ENCODE measurements at places on chromosomes 2 and 18. TPM values are rescaled to one million over a fixed set of nuclear protein-coding genes. Genes with fewer than 3 reads are reported as not detected.
A peak's percentile ranks its signal among the peaks of the same experiment; 100 is the strongest.

The ALLC gene
- total RNA-seq, result not detected

DNA sequence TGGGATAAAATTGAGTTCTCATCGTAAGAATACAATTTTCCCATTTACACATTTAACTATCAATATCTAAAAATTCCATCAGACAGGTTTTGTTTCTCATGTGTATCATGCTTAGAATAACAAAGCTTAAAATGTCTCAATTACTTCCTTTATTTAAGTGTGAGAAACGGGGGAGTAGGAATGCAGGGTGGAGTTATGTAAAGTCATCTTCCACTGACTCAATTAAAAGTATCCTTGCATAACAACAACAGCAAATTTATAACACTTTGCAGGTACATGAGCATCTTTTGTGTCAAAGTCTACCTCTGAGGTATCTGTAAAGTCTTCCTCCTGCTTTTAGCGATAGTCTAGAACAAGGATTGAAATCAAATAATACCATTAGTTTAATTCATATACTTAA is 327.1 kb downstream of the EPHA4 start:
- no peaks in the 10 kb centered on the region for H3K36me3 ChIP-seq
- DNase-seq, result no peak
- H3K27ac ChIP-seq, result no peak overlapping the region
- no peaks in the 10 kb centered on the region for H3K4me1 ChIP-seq
- no peak overlapping the region for H3K4me3 ChIP-seq

DNA sequence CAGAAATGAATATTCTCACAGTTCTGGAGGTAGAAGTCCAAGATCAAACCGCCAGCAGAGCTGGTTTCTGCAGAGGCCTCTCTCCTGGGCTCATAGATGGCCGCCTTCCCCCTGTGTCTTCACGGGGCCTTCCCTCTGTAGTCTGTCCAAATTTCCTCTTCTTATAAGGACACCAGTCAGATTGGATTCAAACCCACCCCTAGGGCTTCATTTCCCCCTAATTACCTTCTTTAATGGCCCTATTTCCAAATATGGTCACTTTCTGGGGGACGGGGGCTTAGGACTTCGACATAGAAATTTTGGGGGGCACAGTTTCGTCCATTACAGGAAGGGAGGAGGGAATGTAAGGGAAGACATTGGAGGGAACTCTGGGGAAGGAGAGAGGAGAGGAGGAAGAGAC is 132.6 kb downstream of the DDX1 start:
- H3K27ac ChIP-seq, result no peak overlapping the region
- H3K27me3 ChIP-seq, result peaks cover 5% of the 10 kb centered on the region

- DNase-seq, result no peak
- no peaks in the 10 kb centered on the region for H3K27me3 ChIP-seq
- H3K27ac ChIP-seq, result no peak overlapping the region
These were observed 1231.7 kb upstream of the ZEB2 start for GRCh38 chr2:145751629-145752028.

DNA sequence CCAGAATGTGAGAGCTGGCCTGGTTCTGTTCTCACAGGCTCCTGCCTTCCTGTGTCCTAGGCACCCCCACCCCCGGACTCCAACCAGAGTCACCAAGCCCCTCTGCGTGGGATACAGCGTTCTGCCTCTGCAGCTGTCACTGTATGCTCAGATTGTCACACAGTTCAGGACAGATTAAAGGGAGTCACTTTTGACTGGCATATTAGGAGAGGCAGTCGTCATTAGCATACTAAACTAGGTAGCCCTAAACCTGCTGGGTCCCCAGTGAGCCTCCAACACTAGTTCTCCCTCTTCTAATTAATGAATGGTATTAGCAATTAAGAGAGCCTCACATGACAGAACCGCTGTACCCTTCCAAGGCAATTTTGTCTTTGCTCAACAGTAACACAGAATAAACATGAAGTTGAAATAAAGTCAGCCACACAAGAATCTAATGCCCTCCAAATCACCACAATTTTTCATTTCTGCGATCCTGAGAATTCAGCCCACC is 340.2 kb downstream of the CMPK2 start:
- no peaks in the 10 kb centered on the region for H3K27me3 ChIP-seq
- no peaks in the 10 kb centered on the region for H3K36me3 ChIP-seq
- DNase-seq, result no peak
- H3K4me1 ChIP-seq, result no peaks in the 10 kb centered on the region
- no peak overlapping the region for H3K27ac ChIP-seq

The SAP130 gene
- total RNA-seq, result 25.7 TPM

The HOXD13 gene
- not detected for total RNA-seq

The ST8SIA5 gene
- total RNA-seq, result not detected

DNA sequence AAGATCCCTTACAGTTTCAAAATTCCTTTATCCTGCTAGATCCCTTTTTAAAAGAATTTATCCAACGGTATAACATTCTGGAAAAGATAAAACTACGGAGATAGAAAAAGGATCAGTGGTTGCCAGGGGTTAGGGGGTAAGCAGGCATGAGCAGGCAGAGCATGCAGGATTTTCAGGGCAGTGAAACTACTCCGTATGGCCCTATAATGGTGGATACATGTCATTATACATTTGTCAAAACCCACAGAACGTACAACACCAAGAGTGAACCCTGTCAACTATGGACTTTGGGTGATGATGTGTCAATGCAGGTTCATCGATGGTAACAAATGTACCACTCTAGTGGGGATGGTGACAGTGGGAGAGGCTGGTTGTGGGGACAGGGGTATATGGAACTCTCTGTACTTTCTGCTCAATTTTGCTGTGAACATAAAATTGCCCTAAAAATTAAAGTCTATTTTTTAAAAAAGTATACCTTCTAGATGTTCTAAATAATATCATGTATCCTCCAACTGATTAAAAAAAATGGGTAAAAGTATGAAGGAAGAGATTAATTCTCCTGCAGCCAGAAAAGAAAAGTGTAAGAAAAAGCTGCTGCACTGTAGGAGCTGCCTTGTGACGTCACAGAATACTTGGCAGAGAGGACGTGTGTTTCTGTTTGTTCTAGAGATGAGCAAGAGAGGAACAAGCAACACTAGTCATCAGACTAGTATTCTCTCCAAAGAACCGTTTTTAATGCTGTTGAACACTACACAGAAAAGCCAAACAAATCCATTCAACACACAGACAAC is 23.6 kb downstream of the ANKRD44 start:
- DNase-seq, result peak; percentile 64
- H3K27ac ChIP-seq, result peak overlapping the region; percentile 95
- peaks cover 19% of the 10 kb centered on the region for H3K36me3 ChIP-seq
- H3K4me1 ChIP-seq, result peaks cover 78% of the 10 kb centered on the region
- peak overlapping the region; percentile 73 for H3K4me3 ChIP-seq

- no peak overlapping the region for H3K4me3 ChIP-seq
- peaks cover 26% of the 10 kb centered on the region for H3K4me1 ChIP-seq
- DNase-seq, result no peak
- H3K27me3 ChIP-seq, result no peaks in the 10 kb centered on the region
These were observed 49.1 kb downstream of the NHEJ1 start for GRCh38 chr2:219111375-219112061.

- H3K27ac ChIP-seq, result no peak overlapping the region
- H3K4me1 ChIP-seq, result no peaks in the 10 kb centered on the region
- no peak for DNase-seq
- H3K27me3 ChIP-seq, result peaks cover 2% of the 10 kb centered on the region
These were observed 134.3 kb downstream of the RDH14 start for GRCh38 chr2:18426174-18426573.

DNA sequence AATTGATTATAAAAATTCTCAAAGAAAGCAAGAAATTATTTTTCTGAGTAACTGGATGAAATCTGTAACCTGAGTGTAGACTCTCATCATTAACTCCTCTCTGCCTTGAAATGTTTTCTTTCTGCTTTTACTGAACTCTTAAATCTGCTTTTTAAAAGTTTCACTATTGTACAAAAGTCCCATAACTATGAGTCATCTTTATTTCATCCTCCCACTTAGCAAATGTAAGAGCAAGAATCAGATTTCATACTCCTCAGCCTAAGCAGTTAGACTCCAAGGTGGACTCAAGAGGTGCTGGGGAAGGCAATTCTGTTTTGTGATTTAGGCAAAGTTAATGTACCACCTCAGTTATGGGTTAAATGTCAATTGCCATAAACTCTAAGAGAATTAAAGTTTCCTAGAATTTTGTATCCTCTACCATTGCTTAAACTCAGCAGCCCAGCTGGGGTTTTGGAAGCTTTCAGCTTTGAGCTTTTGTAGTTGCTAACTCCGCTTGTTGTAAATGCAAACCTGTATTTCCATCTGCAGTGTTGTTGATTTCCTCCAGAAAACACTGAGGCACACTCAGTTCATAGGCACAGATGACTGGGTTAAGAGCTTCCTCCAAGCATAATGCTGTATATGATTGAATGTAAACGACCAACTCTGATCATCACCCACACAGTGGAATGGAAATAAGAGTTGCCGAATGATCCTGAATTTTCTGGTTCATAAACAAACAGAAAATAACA is 268.8 kb downstream of the ARHGAP15 start:
- peak overlapping the region; percentile 24 for H3K4me3 ChIP-seq
- peak overlapping the region; percentile 43 for H3K27ac ChIP-seq
- DNase-seq, result no peak

DNA sequence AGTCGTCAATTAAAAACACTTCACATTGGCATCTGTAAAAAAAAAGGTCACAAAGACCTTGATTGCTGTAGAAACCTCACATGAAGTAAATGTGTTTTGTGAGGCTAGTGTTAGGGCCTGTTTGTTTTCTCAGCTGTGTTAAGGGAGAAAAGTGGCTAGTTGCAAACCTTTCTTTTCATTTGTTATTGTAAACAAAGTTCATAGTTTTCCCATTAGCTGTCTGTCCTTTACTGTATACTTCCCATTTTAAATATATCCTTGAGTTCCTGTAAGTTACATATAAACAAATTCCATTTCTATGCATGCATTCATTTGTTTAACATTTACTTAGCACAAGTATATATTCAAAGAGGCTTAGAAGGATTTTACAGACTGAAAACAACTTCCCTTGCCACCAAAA is 1250.2 kb downstream of the LRP1B start:
- no peaks in the 10 kb centered on the region for H3K27me3 ChIP-seq
- no peak overlapping the region for H3K27ac ChIP-seq
- no peaks in the 10 kb centered on the region for H3K36me3 ChIP-seq
- H3K4me3 ChIP-seq, result no peak overlapping the region
- H3K4me1 ChIP-seq, result no peaks in the 10 kb centered on the region

GRCh38 chr2:47272905-47273758 is 118.0 kb upstream of the STPG4 start:
- no peaks in the 10 kb centered on the region for H3K36me3 ChIP-seq
- H3K4me1 ChIP-seq, result no peaks in the 10 kb centered on the region
- DNase-seq, result no peak
- H3K27me3 ChIP-seq, result no peaks in the 10 kb centered on the region
- H3K4me3 ChIP-seq, result no peak overlapping the region

GRCh38 chr2:46615555-46615954 is 136.2 kb downstream of the TMEM247 start:
- H3K36me3 ChIP-seq, result peaks cover 13% of the 10 kb centered on the region
- H3K27ac ChIP-seq, result no peak overlapping the region
- no peaks in the 10 kb centered on the region for H3K27me3 ChIP-seq
- peaks cover 24% of the 10 kb centered on the region for H3K4me1 ChIP-seq
- H3K4me3 ChIP-seq, result peak overlapping the region; percentile 87
- DNase-seq, result no peak

- H3K4me3 ChIP-seq, result no peak overlapping the region
- H3K36me3 ChIP-seq, result no peaks in the 10 kb centered on the region
- no peak overlapping the region for H3K27ac ChIP-seq
- no peak for DNase-seq
- H3K27me3 ChIP-seq, result peaks cover 8% of the 10 kb centered on the region
- no peaks in the 10 kb centered on the region for H3K4me1 ChIP-seq
These were observed 123.6 kb upstream of the CDCA7 start for GRCh38 chr2:173231042-173231441.

Measured in activated CD4-positive, alpha-beta memory T cell treated with anti-CD3 and anti-CD28 coated beads for 36 hours (primary cell).